Progenitor cell of endocrine pancreas (in vitro differentiated cells): ENCODE measurements at places on chromosomes 6 and 20.

DNA sequence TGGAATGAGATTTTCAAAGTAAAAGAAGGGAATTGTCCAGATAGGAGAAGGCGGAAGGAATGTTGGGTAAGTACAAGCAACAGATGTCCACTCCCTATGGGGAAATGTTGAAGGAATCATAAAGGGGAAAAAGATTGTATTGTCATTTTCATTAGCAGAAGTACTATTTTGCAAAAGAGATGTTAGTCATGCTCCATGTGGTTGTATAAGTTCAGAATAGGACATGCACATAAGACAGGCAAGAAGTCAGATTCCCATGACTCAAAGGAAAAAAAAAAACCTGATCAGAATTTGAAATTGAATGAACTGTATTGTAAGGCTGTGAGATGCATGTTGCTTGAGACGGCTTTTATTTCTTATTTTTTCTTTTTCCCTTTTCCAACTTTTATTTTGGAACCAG, 36.8 kb downstream of the GRM1 start:
- no peak for DNase-seq

DNA sequence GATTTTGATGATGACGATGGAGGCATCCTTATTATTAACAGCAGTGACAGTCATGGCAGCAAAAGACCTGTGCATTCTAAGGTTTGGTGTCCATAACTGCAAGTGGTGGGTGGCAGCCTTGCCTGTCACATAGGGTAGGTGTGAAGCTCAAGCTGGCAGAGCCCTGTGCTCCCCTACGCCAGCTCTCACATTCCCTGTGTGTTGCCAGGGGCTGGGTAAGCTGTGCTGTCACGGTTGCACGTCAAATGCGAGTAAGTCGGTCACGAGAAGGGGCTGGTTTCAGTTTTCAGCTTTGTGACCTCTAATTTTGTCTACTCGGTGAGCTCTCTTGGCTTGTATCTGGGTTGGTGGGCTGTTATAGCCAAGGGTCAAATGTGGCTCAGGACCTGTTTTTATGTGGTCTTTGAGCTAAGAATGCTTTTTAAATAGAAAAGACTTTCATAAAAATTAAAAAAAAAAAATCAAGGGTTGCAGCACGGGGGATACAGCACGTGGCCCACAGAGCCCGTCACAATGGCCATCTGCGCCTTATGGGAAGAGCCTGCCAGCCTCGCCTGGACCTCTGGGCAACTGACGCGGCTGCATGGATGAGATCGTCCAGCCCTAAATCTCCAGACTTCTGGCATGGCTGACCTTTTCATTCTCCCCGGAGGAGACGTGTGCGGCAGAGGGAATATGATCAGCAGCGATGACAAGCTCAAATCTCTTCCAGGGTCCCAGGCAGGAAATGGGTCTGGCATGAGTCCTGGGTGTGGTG, 148.5 kb downstream of the PHACTR3 start:
- DNase-seq, result no peak

GRCh38 chr6:111838749-111839484, 34.3 kb downstream of the FYN start:
- DNase-seq, result no peak

- no peak for DNase-seq
Observed at GRCh38 chr6:111871207-111871606, 2.0 kb downstream of the FYN start.

- DNase-seq, result peak; percentile 12
Observed at GRCh38 chr6:133242637-133243585, 1.8 kb downstream of the EYA4 start.

DNA sequence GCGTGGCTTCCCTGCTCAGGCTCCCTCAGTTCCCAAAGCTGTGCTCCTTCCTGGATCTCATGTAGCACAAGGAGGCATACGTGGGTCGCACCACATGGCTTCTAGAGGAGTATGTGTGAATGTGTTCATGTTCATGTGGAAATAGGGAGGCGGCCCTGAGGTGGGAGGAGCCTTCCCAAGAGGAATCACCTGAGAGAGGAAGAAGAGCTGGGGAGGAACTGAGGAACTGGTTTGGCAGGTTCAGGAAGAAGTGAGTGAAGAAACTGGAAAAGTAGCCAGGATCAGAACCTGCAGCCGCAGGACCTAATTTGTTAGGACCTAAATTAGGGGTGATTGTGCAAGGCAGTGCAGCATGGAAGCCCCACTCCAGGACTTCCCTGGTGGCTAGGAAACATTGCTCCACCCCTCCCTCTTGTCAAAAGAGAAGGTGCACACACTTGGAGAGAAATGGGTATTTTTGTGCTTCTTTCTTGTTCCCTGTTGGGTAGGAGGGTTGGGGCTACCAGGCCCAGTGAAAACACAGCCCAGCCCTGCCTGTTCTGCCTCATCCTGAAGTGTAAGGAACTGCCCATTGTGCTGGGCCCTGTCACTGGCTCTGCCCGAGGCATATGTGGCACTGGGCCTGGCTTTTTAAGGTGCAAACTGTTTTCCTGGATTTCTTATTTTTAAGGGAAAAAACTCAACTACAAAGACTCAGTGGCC, 20.7 kb downstream of the SYNJ2 start:
- no peak for DNase-seq

- no peak for DNase-seq
Observed at GRCh38 chr20:3740615-3741301, 8.3 kb downstream of the HSPA12B start.

GRCh38 chr20:2023151-2023550, 29.3 kb upstream of the PDYN start:
- no peak for DNase-seq

DNA sequence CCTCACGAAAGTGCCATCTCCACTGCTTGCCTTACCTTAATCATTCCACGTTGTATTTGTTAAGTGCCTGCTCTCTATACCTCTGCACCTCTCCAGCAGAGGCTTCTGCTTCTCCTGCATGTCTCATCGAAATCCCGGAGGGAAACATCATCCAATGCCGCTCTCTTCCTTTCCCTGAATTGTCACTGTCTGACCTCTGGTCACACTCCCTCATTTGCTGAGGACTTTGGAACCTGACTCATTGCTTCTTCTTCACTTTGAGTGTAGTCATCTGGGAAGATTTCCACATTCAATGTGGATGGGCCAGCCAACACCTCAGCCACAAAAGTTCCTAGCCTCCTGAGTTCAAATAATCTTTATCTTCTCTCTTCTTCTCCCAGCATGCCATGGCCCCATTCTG, 78.9 kb upstream of the BEND6 start:
- DNase-seq, result no peak

DNA sequence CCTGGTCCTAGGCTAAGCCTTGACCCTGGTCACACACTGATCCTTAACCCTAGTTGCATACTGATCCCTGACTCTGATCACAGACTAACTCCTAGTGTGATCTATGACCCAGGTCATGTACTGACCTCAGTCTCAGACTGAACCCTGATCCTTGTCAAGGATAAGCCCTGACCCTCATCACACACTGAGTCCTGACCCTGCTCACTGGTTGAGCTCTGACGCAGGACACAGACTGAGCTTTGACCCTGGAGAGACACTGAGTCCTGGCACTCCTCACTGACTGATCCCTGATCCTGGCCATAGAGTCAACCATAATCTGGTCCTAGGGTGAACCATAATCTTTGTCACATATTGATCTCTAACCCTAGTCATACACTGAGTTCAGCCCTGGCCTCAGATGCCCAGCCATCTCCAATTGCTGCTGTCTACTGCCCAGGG, 37.9 kb downstream of the KCNB1 start:
- DNase-seq, result no peak

GRCh38 chr20:59434960-59435359, 134.5 kb downstream of the EDN3 start:
- no peak for DNase-seq

DNA sequence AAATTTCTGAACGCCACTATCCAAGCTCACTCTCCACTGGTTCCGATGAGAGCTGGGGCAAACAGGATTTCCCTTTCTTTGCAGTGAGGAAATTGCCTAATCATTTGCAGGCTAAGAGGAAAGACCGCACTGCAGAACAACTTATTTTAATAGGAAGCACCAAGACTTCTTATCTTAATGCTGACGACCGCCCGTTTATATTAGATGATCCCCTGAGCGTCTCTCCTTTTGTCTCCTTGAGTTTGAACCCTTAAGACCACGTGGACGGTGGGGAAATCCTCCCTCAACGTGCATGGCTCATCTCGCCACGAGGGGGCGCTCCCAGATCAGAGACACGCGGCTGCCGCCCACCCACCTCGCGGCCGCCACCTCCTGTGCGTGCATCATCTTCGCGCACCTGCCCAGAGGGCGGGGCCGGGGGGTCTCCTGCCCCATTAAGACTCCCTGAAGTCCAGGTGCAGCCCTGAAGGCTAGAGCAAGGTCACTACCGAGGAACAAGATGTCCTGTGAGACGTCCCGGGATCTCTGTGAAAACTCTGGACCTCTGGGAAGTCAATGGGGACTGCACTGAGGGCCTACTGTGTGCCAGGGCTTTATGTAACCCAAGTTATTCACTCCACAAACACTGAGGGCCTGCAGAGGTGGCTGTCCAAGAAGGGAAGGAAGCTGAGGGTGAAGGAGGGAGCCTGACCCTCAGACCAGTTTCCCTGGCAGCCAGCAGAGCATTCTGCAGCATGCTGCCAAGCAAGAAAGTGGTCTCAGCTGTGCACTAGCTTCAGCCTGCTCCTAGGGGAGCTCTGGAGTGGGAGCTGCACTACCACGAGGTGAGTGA, 28.1 kb downstream of the PDYN start:
- peak; percentile 76 for DNase-seq

- no peak for DNase-seq
Observed at GRCh38 chr20:62675156-62675876, 33.0 kb downstream of the SLCO4A1 start.

GRCh38 chr20:33438481-33438880, 5.1 kb downstream of the SNTA1 start:
- DNase-seq, result no peak

DNA sequence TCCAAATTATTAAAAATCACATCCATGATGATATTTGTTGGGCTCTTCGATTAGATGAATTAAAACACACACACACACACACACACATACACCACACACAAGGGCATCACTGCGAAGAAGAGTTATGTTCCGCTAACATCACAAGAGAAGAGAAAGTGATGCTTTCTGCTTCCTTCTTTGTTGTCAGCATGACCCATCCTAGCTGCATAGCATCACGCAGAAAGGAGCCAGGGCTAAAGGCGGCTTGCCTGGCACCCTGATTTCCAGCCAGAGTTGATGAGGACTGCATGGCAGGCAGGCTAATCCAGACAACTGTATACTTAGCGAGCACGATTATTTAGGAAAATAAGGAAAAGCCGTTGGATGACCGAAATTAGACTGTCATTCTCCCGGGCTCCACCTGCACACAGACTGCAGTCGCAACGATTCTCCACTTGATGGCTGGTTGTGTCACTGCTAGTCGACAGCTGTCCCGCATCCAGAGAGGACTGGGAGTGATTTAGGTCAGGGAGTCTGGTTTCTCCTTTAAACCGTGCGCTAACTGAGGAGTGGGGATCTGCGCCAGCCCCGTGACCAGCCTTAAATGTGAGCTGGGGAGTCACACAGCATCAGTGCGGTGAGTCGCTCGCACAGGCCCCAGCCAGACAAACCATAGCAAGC, 70.6 kb upstream of the SOX4 start:
- no peak for DNase-seq

GRCh38 chr6:43211955-43212354, 17.3 kb downstream of the DNPH1 start:
- no peak for DNase-seq

DNA sequence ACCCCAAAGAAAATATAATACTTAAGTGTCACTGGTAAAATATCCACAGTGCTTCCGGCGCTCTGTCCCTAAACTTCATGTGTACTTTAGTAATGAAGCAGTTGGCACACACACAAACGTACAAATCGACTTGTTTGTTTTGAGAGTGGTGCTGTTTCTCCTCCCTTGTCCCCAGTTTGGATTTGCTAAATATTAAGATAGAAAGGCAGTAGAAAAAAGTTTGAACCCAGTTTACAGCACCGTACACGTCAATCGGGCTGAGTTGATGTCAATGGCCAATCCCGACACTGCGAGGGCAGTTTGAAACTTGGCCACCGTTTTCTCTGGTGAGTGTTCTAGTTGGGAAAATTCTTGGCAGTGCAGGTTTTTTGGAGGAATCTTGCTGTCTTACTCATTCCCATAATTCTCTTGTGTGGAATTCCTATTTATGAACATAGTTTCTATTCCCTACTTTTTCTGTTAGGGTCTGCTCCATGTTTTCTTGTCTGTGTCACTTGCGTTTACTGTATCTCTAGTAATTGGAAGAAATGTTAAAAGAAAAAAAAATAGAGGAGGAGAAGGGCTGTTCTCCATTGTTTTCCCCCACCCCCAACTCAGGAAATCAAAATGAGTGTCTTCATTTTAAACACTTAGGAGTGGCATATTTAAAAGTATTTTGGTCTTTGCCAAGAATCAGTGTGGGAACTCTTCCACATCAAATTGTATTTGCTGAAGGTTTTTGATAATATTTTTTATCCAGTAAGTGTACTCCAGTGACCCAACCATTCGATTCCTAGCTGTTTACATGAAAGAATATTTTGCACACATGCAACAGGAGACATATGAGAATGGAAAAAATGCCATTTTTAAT, 72.3 kb downstream of the OR2B2 start:
- no peak for DNase-seq

DNA sequence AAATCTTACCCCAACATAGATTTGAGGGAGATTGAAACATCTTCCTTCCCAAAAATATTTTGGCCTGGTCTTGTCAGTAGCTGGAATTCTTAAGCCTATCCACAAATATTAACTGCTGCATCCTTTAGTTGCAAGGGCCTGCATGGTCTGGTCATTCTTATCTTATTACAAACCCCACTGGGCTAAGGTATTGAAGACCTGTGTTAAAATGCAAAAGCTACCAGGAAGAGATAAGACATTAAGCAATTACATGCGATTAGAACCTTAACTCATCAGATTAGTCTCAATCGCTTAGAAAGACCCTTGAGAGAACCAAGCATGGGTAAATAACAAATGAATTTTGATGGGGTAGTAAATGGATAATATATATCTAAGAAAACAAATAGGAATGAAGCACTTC, 426.6 kb downstream of the FRK start:
- DNase-seq, result no peak

DNA sequence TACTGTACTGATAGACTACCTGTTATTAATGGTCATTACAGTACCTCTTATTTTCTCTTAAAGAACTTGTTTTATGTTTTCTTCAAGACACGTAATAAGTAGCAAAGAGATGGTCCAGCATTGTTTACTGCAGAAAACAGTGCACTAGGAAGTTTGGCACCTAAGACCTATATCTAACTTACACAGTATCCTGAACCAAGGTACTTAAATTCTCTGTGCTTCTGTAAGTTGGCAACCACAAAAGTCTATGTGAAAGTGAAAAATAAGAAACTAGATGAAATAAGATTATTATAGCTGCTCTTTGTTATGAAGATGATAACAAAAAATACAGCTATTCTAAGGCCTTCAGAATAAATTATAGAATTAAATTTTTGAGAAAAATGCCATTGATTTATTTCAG, 411.7 kb upstream of the SOX4 start:
- DNase-seq, result no peak

DNA sequence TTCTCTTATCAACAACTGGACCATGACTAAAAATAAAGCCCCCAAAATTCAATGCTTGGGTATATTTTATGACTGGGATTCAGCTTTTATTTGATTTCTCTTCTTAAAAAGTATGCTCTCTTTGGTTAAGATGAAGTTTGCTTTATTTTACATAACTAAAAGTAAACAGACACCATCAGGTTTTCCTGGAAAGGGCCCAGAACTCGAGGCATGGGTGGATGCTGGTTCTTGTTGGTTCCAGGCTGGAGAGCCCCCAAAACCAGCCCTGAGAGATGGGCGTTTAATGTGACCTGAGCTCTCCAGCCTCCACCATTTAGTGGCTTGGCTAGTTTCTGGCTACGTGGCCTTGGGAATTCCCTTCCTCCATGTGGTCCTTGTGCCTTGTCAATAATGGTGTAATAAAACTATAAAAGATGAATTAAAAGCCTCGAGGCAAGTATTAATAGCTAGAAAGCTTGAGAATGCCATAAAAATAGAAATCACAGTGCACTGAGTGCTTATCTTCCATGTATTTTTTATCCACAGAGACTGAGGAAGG, 34.1 kb downstream of the BANF2 start:
- DNase-seq, result no peak
